GM06990 (cell line): ENCODE measurements at places on chromosomes 7 and 10.
A peak's percentile ranks its signal among the peaks of the same experiment; 100 is the strongest.

GRCh38 chr10:100710151-100710871, 35.1 kb upstream of the PAX2 start:
- no peak for DNase-seq

- DNase-seq: no peak
Measured at GRCh38 chr10:10489805-10490571, 527.7 kb upstream of the CELF2 start.

- no peak for DNase-seq
Measured at GRCh38 chr10:35711615-35712411, 69.7 kb upstream of the FZD8 start.

- DNase-seq: peak; percentile 18
Measured at GRCh38 chr7:24284699-24285506, 913 bp downstream of the NPY start.

DNA sequence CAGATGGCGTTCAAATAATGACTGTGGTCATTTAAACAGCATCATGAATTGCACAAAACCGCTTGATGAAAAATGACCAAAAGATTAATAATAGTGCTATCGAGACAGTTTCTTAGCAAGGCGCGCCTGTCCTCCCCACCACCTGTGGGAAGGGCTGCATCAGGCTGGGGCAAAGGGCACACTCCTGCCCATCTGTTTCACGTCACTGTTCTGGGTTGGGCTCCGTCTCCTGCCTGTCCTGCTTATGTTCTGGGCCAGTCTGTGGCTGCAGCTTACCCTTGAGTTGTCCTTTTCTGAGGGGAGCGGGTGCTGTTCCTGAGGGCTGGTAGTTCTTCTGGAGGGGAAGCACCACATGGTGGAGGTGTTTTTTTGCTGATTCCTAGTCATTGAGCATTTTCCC, 13.3 kb downstream of the RBM17 start:
- DNase-seq: no peak

GRCh38 chr10:25382029-25382810, 207.4 kb downstream of the GPR158 start:
- DNase-seq: no peak

DNA sequence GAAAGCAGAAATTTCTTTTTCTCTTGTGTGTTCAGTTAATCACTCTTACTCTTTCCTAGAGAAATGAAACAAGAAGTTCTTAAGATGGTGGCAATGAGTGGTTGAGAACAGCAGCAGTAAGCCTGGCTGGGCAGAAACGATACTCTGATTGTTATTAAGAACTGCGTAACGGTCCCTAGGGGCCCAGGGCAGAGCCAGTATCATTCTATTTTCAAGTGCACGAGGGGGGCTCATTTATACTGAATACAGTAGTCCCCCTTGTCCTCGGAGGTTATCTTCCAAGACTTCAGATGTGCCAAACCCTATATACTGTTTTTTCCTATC, 64.9 kb downstream of the EEPD1 start:
- DNase-seq: peak; percentile 19

- no peak for DNase-seq
Measured at GRCh38 chr10:75924309-75924902, 493.0 kb downstream of the LRMDA start.

GRCh38 chr10:29658984-29659965, 24.5 kb upstream of the SVIL start:
- DNase-seq: peak; percentile 43

DNA sequence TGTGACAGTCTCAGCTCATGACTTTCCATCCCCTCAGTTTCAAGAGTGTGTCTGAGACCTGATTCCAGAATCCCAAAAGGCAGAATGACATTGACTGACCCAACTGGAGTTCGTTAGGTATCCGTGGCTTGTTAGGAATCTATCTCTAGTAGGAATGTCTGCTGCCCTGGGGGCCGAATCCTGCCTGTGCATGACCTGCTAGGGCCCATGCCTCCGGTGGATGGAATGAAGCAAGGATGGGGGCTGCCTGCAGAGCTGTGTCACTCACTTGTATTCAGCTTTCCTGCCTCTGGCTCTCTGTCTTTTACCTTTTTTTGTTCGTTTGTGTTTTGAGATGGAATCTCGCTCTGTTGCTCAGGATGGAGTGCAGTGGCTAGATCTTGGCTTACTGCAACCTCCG, 129.5 kb downstream of the SDK1 start:
- DNase-seq: no peak

DNA sequence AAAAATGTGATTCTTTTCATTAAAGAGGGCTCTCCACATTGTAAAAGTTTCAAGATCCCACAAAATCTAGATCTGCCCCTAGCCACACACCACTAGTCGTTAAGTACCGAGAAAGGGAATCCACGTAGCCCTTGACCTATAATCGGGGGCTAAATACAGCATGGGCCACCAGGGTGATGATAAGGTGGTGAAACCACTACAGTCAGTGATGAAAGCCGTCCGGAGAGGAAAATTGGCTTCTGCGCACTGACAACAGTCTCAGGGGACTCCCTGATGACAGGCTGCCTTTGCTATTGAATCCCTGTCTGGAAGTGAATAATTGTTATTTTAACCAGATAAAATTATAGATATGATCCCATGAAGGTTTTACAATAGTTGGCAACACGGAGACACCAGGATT, 4.6 kb downstream of the TECTB start:
- no peak for DNase-seq

GRCh38 chr7:74306730-74307469, 17.7 kb downstream of the CLIP2 start:
- DNase-seq: peak; percentile 44

GRCh38 chr7:50795253-50795652, 12.6 kb upstream of the GRB10 start:
- no peak for DNase-seq

- no peak for DNase-seq
Measured at GRCh38 chr10:125734823-125735222, 15.3 kb downstream of the EDRF1 start.

GRCh38 chr7:88401009-88401623, 94.4 kb upstream of the STEAP4 start:
- no peak for DNase-seq
